ENCODE measurements at places on chromosomes 12 and 14. TPM values are rescaled to one million over a fixed set of nuclear protein-coding genes. Genes with fewer than 3 reads are reported as not detected.

RPGRIP1 gene
- total RNA-seq = under 0.01 TPM

TMEM121 gene
- 12.6 TPM for total RNA-seq

KLC1 gene
- 132 TPM for total RNA-seq

PARPBP gene
- total RNA-seq = 11.2 TPM

MAP1LC3B2 gene
- 0.26 TPM for total RNA-seq

CCDC197 gene
- not detected for total RNA-seq

SLC6A13 gene
- total RNA-seq = not detected

IL26 gene
- not detected for total RNA-seq

LRFN5 gene
- 14.7 TPM for total RNA-seq

APOF gene
- total RNA-seq = not detected

DNAI7 gene
- not detected for total RNA-seq

OR4E2 gene
- total RNA-seq = not detected

TRPV4 gene
- 8.7 TPM for total RNA-seq

NAB2 gene
- 46.2 TPM for total RNA-seq

TAS2R8 gene
- 0.08 TPM for total RNA-seq

CLMN gene
- 1.9 TPM for total RNA-seq

SSTR1 gene
- 0.26 TPM for total RNA-seq

SERPINA12 gene
- total RNA-seq = not detected

KDM5A gene
- total RNA-seq = 24.2 TPM

All from epithelial cell of alveolus of lung (primary cell).